ENCODE measurements at places on chromosomes 2 and 18. TPM values are rescaled to one million over a fixed set of nuclear protein-coding genes. Genes with fewer than 3 reads are reported as not detected.

Gene CARF
- 4.7 TPM for total RNA-seq

Gene HTR2B
- total RNA-seq = 2.6 TPM

Gene CD8A
- total RNA-seq = under 0.01 TPM

Gene GKN2
- total RNA-seq = not detected

Gene ABCG8
- not detected for total RNA-seq

Gene DHRS9
- not detected for total RNA-seq

Gene IHH
- total RNA-seq = not detected

Gene POTEC
- total RNA-seq = not detected

Gene PLEKHB2
- total RNA-seq = 72.5 TPM

Gene INHBB
- total RNA-seq = 0.20 TPM

Gene CD302
- total RNA-seq = 7.8 TPM

Gene ZNF521
- total RNA-seq = 41.1 TPM

Gene EFR3B
- 0.37 TPM for total RNA-seq

Gene ERICH2
- not detected for total RNA-seq

Gene EMILIN1
- 51.6 TPM for total RNA-seq

Gene RNF125
- 2.3 TPM for total RNA-seq

Gene DPP10
- not detected for total RNA-seq

Gene STPG4
- total RNA-seq = 0.20 TPM

Gene RUFY4
- total RNA-seq = not detected

Gene ARHGAP15
- not detected for total RNA-seq

Gene DLX1
- under 0.01 TPM for total RNA-seq

Gene SPEG
- total RNA-seq = 15.4 TPM

Gene PLCD4
- total RNA-seq = 2.2 TPM

Gene NDC80
- total RNA-seq = 43.2 TPM

Gene SCN2A
- under 0.01 TPM for total RNA-seq

Gene UNC80
- not detected for total RNA-seq

Gene COL3A1
- 1,584 TPM for total RNA-seq

Gene RGPD3
- under 0.01 TPM for total RNA-seq

Gene EVA1A
- 18.2 TPM for total RNA-seq

Gene GALNT13
- total RNA-seq = 2.6 TPM

Gene ALPG
- total RNA-seq = not detected

Gene ATP9B
- total RNA-seq = 22.0 TPM

Gene KCNIP3
- total RNA-seq = 3.1 TPM

Gene SULT1C2
- under 0.01 TPM for total RNA-seq
